HT1080 (cell line): ENCODE measurements at places on chromosomes 7 and 10. TPM values are rescaled to one million over a fixed set of nuclear protein-coding genes. Genes with fewer than 3 reads are reported as not detected.

ZDHHC6 gene
- 36.3 and 38.0 TPM in 2 replicates for total RNA-seq

GRID2IP gene
- not detected in 2 replicates for total RNA-seq

CPED1 gene
- 13.1 and 18.1 TPM in 2 replicates for total RNA-seq

FAM25G gene
- not detected in 2 replicates for total RNA-seq

PRLHR gene
- total RNA-seq, result not detected in 2 replicates

LIPJ gene
- not detected in 2 replicates for total RNA-seq

LRRC18 gene
- 0.59 and 0.70 TPM in 2 replicates for total RNA-seq

MACROH2A2 gene
- total RNA-seq, result 0.30 and 0.32 TPM in 2 replicates

UCMA gene
- not detected in 2 replicates for total RNA-seq

CACNA2D1 gene
- 9.0 and 11.9 TPM in 2 replicates for total RNA-seq

GRCh38 chr7:134891262-134891695 is 95.0 kb upstream of the AGBL3 start:
- peak; percentile 86 for DNase-seq

DNA sequence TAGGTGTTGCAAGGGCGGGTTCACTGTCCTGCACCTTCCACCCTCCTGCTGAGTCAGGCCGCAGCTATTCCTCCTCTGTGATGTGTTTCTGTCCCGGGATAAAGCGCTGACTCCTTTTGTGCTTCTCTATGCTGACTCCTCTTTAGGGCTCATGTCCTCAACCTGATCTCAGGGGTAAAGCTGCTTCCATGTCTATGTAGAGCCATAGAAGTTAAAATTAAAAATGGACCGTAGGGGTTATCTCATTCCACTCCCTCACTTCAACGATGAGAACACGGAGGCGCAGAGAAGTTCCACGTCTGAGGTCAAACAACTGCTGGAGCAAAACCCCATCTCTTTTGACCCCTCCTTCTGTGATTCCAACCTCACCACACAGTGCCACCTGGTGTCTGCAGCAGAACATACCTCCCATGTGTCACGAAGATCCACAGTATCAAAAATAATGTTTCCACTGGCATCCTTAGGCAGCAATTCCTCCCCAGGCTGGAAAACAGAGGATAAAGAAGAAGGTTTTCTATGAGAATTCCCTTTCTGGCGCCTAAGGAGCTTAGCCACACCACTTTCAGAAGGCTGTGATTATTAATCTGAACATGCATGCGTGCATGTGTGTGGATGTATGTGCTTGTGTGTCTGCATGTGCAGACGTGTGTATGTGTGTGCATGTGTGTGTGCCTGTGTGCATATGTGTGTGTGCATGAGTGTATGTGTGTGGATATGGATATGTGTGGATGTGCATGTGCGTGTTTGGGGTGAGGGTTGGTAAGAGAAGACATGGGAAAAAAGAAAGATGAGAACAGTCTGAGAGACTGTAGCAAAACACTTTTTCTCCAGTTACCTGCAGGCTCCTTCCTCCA is 81.2 kb upstream of the UCN3 start:
- peak; percentile 22 for DNase-seq

GRCh38 chr10:69567920-69568319 is 5.3 kb downstream of the NEUROG3 start:
- DNase-seq, result no peak

GRCh38 chr10:123890756-123891143 is 857 bp downstream of the CPXM2 start:
- no peak for DNase-seq

DNA sequence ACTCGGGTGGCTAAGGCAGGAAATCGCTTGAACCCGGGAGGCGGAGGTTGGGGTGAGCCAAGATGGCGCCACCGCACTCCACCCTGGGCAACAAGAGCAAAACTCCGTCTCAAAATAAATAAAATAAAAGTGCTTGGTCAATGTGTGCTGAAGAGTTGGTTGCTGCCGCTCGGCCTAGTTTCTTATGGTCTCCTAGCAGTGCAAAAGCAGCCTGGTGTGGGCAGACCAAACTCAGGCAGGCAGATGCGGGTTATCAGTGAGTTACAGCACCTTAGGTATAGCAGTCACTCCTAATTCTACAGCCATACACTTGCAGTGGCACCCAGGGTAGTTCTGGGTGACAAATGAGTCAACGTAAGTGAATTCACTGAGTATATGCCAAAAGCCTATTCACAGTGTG is 22.6 kb downstream of the HSPB1 start:
- DNase-seq, result no peak

- DNase-seq, result no peak
Observed at GRCh38 chr7:101273206-101273605, 28.3 kb upstream of the FIS1 start.

- no peak for DNase-seq
Observed at GRCh38 chr7:83410989-83411591, 237.8 kb downstream of the SEMA3E start.

GRCh38 chr10:71255808-71256660 is 43.7 kb downstream of the UNC5B start:
- peak; percentile 86 for DNase-seq

GRCh38 chr10:69899727-69900595 is 98.3 kb downstream of the COL13A1 start:
- DNase-seq, result no peak

DNA sequence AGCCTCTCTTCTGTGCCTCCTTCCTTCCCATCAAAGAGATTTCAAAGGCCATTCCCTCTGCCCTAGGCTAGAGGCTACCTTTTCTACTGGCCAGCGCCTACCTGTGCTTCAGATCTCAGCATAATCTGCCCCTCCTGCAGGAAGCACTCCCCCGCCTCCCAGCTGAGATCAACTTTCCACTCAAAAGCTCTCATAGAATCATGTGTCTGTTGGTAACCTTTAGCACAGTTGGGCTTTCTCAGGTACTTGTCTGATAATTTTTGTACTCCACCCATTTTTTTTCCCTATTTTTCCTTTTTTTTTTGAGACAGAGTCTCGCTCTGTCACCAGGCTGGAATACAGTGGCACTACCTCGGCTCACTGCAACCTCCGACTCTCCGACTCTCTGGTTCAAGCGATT is 231.0 kb upstream of the PRSS58 start:
- DNase-seq, result no peak

GRCh38 chr7:155339474-155339873 is 41.8 kb downstream of the INSIG1 start:
- DNase-seq, result no peak

DNA sequence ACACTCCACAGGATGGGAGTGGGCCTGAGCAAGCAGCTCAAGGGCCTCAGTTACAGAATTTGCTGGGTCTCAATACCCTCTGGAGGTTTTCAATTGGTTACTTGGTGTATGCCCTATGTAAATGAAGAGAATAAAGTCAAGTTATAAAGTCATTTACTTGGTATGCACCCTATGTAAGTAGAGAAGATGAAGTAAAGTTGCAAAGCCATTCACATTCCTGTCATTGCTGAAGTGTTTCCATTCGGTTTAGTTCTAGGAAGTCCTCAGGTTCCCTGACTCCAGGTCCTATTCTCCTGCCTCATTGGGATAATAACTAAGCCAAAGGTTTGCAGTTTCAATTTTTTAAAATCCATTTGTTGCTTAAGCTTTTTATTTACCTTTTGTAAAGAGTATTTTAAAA is 272.6 kb upstream of the NPSR1 start:
- DNase-seq, result no peak

DNA sequence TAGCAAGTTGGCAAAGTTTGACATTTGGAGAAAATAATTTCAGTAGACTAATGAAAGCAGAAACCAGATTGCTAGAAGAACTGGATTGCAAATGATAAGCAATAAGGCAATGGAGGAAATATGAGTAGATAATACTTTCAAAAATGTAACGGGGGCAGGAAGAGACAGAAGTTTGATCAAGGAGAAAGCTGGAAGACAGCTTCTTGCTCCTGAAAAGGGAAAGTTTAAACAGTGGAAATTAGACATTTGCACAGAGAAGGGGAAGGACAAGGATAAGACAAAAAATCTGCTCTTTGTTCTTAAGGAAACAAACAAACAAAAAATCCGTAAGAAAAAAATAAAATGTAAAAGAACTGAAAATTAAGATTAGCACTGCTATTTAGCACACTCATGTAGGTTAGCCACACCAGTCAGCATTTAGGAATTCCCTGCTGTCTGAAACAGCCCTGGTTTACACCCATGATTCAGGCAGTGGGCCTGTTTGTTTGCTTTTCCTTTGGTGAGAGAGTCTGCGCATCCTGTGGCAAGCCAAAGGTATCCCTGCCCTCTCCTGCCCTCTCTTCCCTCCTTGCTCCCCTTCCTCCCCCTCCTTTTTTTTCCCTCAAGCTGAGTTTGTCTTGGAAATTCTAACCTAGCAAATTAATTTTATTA is 104.3 kb upstream of the CAV2 start:
- DNase-seq, result peak; percentile 96

DNA sequence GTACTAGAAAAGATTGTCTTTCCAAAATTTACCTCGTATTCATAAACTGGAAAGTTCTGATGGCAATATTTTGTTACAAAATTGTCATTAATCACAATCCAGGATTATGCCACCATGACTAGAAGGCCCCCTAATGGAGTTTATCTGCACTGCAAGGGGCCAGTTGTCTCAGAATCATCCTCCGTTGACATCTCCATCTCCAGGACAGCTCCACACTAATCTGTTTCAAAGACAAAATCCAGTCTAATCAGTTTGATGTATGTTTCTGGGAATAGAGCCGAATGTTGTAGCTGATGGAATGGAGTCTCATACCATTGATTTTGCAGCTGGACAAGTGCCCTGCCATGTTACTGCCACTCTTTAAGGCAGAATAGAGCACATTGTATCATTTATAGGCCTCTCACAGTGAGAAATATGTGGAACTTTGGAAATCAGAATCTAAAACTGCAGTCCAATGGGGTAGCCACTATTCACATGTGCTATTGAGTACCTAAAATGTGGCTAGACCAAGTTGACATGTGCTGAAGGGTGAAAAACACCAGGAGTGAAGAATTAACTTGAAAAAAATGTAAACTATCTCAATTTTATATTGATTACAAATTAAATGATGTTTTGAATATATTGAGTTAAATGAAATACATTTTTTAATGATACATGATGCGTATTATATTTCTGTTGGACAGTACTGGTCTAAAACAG is 38.3 kb upstream of the TOMM7 start:
- no peak for DNase-seq

DNA sequence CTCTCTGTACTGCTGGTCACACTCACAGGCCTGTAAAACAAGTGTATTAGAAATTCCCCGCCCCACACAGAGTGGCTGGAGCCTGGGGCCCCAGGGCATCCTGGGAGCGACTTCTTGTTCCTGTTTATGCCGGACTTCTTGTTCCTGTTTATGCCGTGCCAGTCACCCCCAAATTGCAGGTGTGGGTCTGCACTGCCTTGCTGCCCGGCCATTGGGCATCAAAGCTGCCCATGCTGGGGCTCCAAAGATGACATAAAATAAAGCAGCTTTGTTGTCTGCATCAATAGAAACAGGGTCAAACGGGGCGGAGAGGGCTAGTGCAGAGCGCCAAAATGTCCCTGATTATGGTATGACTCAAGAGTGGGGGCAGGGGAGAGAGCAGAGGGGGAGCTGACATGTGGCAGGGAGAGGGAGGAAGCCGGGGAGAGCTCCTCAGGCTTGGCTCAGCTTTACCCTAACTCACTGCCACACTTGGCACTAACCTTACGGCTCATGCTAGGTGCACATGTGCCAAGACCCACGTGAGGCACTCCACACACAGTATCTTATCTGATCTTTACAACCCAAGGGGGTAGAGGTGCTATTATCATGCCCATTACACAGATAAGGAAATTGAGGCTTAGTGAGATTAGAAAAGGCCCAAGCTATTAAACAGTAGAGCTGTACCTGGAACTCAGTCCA is 98.4 kb downstream of the PIP4K2A start:
- peak; percentile 75 for DNase-seq
